ENCODE measurements at places on chromosomes 3 and 15.

- no peak for DNase-seq
Measured at GRCh38 chr3:14319654-14320182, 82.7 kb upstream of the SLC6A6 start.

DNA sequence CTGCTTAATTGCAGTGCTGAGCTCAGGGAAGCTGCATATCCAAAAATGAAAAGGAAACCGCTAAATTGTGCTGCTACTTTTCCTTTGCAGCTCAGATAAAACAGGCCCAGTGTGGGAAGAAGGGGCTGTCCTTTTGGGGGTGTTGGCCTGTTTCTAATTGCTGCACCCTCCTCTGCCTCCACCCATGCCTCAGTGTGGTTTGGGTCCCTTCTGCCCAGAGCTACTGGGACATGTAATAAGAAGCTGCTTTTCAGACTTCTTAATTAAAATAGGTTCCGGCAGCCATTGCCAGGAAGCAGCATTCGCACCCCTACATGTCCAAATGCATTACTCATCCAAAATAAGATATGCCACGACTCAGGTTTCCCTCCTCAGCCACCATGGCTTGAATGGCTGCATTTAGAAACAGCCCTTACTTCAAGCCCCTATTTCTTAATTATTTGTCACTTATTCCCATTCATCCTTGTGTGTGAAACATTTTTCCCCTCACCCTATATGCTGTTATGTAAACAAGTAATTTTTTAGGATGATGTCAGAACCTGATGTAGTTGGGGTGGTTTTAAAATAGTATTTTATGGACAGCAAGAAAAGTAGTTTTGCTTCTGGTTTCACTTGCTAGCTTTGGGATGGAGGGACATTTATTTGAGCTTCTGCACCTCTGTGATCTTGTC, 235.9 kb upstream of the CTDSPL start:
- no peak for DNase-seq

DNA sequence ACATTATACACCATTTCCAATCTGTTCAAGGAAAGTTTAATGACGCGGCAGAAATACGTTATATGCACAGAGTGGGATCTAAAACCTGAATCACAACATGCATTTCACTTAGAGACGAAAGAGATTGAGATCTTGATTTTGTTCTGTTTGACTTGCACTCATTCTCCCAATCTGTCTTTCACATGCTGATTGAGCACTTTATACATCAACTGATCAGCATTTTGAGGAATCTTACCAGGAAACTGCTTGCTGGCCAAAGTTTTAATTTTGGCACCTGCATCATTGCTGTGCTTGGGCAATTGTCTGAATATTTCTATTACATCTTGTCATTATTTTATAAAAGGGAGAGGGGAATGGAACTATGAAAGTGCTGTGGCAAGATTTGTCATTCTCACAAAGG, 47.7 kb upstream of the ATP10A start:
- DNase-seq: no peak

DNA sequence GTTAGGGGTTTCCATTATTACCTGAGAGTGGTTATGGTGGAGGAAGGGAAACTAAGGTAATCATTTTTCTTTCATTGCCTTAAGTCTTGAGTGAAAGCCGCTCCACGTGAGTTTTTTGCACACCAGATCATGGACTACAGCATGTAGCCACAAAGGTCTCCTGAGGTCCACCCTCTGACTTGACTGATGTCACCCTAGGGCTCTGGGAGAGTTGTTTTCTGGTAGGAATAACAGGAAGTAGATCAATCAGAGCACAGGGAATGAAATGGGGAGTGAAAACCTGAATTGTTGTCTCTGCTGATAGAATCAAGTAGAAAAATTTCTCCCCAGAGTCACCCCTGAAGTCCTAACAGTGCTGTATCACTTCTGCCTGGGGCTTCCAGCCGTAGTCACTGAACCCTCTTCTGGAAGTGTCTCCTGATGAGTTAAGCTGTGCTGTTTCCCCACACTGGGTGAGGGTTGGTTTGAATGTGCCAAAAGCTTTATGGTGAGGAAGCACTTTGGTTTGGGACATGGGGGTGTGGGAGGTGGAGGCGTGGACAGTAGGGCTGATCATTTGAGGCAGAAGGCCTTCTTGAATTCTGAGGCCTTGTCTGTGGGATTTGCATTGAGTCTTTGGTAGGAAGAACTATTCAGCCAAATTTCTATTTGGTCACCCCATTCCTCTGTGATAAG, 64.3 kb downstream of the SLCO3A1 start:
- no peak for DNase-seq

- no peak for DNase-seq
Measured at GRCh38 chr3:24828551-24828950, 333.9 kb upstream of the THRB start.

GRCh38 chr15:52439470-52439869, 89.2 kb downstream of the MYO5A start:
- no peak for DNase-seq

DNA sequence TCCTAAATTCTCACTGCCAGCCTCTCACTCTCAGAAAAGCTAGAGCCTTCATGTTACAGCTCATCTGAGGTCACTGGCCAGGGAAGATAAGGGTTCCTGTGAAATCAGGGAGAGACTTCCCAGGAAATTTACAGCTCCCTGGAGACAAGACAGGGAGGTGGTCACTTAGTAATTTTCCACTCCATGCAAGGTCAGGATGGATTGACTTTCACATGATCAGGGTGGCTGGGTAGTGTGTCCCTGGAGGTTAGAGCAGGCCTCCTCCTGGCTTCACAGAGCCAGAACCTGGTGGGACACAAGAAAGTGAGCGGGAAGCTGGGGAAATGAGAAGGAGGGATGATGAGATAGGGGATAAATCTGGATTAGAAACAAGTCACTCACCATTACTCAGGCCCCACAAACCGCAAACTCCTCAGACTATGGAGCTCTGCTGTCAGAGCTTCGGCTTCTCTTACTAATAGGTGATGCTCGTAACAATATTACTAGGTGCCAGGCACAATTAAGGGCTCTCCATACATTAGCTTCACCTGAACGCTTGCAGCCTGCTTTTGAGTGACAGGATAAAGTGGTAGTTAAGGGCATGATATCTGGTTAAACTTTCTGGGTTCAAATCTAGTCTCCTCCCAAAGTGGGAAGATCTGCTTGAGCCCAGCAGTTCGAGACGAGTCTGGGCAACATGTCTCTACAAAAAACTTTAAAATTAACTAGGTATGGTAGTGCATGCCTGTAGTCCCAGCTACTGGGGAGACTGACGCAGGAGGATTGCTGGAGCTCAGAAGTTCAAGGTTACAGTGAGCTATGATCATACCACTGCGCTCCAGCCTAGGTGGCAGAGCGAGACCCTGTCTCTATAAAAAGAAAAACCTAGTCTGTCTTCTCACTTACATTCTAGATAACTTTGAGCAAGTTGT, 24.9 kb downstream of the DUOX2 start:
- no peak for DNase-seq

GRCh38 chr3:172310428-172310760, 137.9 kb downstream of the GHSR start:
- no peak for DNase-seq

DNA sequence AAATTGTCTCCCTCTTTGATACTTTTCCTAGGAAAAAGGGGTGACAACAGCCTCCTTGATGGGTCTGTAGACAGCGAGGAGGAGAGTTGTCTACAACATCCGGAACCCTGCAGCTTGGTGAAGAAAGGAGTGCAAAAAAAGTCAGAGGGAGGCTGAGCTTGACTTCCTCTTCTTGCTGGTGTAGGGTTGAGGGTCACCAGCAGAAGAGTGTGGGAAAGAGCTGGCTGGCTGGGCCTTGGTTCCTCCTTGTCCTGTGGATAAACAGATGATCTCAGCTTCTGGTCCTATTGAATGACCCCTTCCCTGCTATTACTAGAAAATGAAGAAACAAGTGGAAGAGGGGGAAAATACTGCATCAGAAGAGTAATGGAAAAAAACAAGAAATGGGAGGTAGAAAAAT, 20.4 kb downstream of the SLC7A14 start:
- no peak for DNase-seq

- no peak for DNase-seq
Measured at GRCh38 chr15:77791941-77792340, 159.2 kb upstream of the LINGO1 start.

GRCh38 chr15:51887887-51888592, 58.6 kb downstream of the TMOD3 start:
- DNase-seq: no peak

- DNase-seq: no peak
Measured at GRCh38 chr15:66840615-66841390, 138.8 kb downstream of the SMAD6 start.

DNA sequence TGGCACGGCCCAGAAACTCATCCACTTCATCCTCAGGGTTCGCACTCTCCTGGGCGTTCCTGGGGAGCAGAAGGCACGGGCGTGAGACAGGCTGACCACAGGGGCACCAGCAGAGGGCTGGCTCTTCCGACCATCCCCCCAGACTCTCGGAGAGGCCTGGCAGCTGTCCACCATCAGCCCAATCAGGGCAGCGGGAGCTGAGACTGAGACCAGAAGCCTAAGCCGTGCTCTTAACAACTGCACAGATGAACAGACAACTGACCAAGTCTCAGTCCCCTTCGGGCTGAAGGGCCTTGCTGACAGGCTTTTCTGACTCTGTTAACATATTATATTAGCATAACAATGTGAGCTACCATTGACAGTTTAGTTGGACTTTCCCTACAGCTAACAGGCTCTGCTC, 118.0 kb downstream of the SEC22A start:
- no peak for DNase-seq

- no peak for DNase-seq
Measured at GRCh38 chr3:41526995-41527573, 327.8 kb downstream of the CTNNB1 start.

- no peak for DNase-seq
Measured at GRCh38 chr3:133463347-133463860, 63.5 kb downstream of the BFSP2 start.

GRCh38 chr3:105527949-105528348, 161.2 kb downstream of the ALCAM start:
- DNase-seq: no peak

- DNase-seq: no peak
Measured at GRCh38 chr3:127182848-127183714, 9.8 kb upstream of the PRR23E start.

- DNase-seq: no peak
Measured at GRCh38 chr3:54191220-54191619, 68.9 kb downstream of the CACNA2D3 start.

DNA sequence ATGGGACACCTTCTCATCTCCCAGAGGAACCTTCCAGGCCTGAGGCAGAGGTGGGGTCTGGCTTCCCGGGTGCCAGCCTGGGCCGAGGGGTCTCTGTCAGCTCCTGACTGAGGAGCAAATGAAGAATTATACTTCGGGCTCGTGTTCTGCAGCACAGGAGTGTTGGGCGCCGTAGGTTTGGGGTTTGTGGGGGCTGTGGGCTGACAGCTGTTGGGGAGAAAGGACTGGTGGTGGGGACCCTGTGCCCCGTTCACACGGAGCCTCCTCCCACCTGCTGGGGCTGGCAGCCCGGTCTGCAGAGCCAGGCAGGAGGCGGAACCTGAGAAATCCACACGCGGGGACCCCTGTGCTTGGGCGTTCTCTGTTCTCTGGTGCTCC, 59.7 kb downstream of the ADAMTS7 start:
- no peak for DNase-seq

GRCh38 chr15:85025516-85026251, 44.0 kb downstream of the PDE8A start:
- DNase-seq: no peak

DNA sequence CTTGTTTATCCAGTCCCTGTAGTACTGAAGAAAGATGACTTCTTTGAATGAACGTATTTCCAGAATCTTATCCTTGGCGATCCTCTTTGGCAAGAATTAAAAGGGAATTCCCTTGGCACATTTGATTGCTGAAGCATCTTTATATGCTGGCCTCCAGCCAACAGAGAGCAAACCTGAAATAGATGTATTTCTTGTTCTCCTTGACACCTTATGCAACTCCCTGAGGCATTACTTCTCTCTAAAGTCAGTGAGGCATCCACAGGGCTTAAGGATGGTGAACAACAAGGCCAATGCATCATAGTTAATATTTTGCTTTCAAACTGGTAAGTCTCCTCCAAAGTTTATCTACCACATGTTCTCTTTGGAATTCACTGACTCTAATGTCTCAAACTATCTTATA, 450.9 kb upstream of the THRB start:
- no peak for DNase-seq

DNA sequence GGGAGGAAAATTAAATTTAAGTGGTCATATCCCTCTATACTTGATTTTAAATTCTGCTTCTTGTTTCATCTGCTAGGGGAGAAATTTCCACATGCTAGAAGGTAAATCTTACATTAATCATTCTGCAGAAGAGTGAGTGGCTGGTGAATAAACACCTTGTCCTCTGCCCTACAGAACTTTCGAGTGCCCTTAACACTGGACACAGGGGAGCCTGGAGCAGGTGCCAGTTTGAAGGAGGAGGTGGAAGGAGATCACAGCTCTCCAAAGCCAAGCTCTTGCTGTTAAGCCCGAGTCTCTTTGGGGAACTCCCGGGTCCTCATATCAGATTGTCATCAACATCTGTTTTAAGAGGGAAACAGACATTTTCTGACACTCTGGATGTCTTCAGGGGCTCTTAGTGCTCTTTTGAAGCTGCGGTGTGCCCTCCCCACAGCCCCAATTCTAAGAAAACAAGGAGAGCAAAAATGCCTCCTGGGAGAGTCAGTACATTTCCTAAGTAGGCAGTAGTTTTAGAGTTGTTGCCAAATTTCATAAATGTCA, 31.3 kb downstream of the LAMP3 start:
- DNase-seq: no peak

DNA sequence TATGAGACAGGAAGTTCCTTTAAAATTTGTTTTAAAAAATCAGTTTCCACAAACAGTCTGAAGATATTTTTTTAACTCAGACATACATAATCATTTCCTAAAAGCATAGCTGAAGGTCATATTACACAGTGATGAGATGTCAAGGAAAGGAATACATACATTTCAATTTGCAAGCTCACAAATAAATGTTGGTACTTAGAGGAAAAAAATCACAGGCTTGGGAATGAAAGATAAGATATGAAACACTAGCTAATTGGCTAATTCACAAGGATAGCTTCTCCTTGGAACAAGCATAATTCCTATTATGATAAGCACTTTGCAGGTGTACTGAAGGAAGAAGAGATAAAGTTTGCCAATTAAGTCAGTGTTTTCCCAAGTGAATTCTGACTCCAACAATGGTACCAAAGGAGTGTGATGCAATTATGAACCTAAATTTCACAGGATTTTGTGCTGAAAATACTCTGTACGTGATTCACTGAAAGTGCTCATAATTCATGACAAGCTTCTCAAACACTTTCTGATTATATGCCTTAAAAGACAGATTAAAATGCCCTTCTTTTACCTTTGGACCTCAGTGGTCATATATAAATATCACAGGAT, 112.4 kb downstream of the FRMD5 start:
- no peak for DNase-seq

DNA sequence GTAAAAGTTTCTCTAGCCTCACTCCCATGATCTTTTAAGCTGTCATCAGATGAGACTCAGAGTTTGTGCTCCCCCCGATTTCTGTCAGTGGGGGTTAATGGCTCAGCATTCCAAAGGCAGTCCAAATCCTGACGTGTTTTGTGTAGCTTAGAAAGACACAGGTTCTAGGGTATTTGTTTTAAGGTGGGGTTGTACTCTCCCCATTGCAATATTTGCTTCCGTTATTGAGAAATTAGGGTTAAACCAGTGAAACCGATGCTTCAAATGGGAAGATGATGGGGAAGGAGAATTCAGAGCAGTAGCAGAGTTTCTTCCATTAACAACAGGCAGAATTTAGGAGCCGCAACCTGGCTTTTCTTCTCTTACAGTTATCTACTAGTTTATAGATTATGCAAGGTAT, 3.4 kb downstream of the PIGB start:
- no peak for DNase-seq
